ENCODE measurements at places on chromosomes 5 and 9.
A peak's percentile ranks its signal among the peaks of the same experiment; 100 is the strongest.

- DNase-seq: no peak
Measured at GRCh38 chr5:168356592-168356991, 65.1 kb downstream of the WWC1 start.

DNA sequence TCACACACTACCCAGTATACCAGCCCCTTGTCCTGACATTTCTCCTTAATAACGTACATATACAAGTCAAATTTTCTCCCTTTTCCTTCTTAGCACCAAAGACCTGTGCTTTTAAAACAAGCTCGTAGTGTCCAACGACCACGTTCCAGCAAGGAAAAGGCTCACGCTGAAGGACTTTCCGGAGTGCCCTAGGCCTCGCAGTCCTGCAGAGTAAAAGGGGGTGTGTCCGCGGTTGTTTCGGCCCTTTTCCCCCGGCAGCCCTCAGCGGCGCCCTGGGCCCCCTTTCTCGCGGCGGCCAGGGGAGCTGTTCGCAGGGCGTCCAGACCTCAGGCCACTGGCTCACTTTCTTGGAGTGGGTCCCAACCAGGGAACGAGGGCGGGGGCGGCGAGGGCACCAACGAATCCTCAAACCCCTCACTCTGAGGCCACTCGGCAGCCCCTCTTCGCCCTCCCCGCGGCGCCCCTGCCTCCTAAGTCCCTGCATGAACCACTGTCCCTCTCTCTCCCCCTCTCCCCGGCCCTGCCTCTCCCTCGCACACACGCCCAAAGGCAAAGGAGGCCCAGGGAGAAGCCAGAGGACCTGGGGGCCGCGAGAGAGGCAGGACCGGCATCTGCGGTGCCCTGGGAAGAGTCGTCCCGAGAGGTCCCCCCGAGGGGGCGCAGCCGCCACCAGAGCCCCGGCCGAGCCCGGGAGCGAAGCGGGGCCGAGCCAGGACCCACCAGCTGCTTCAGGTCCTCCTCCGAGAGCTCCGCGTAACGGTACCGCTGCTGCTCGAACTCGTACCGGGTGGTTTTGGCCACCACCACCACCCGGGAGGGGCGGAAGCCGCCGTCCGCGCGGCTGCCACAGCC is 720 bp downstream of the NADK2 start:
- DNase-seq: peak; percentile 52

- DNase-seq: no peak
Measured at GRCh38 chr5:79821-80220, 12.1 kb upstream of the PLEKHG4B start.

- DNase-seq: no peak
Measured at GRCh38 chr5:134568337-134568700, 42.8 kb downstream of the JADE2 start.

GRCh38 chr5:172110260-172110815 is 77.7 kb downstream of the STK10 start:
- no peak for DNase-seq

GRCh38 chr5:83527221-83527620 is 55.7 kb downstream of the VCAN start:
- no peak for DNase-seq

GRCh38 chr5:52875827-52876226 is 88.1 kb downstream of the ITGA1 start:
- DNase-seq: no peak

DNA sequence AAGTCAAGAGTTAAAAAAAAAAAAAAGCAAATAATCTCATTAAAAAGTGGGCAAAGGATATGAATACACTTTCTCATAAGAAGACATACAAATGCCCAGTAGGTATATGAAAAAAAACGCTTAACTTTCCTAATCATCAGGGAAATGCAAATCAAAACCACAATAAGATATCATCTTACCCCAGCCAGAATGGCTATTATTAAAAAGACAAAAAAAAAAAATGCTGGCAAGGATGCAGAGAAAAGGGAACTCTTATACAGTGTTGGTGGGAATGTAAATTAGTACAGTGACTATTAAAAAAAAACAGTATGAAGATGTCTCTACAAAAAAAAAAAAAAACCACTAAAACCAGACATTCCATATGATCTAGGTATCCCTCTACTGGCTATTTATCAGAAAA is 79.4 kb downstream of the LPAR1 start:
- DNase-seq: no peak

- no peak for DNase-seq
Measured at GRCh38 chr9:121672986-121673385, 21.6 kb downstream of the DAB2IP start.

DNA sequence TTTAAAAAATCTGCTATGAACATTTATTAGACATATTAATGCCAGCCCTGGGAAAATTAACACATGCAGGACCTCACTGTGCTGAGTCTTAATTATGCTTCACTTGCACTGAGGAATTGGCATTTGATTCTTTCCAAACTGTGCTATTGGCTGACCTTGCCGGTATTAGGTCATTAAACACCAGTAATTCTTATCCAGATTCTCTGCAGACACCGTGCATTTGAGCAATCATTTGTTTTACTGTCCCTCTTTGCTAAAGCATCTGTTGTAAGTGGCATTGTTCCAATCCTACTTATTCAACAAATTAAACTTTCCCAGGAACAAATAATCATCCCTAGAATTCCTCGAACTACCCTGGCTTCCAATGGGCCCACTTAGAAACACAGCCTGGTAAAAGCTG is 145.0 kb downstream of the SLC12A2 start:
- DNase-seq: peak; percentile 65

DNA sequence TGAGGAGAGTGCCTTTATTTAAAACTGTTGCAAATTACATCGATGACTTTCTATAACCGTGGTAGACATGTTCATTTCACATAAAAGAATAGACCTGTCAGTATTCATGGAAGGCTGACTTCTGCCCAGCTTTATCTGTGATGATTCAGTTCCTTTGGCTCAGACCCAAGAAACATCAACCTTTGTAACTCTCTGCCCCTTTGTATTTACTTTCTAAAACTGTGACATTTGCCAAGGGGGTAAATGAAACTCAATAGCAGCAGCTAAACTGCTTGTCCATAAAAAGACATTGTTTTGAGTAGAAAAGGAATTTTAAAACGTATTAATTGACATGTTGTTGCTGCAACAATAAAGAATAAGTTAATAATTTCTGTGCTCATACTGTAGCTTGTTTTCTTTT is 137.8 kb upstream of the ANKH start:
- peak; percentile 51 for DNase-seq

- DNase-seq: peak; percentile 68
Measured at GRCh38 chr9:98997604-98998003, 53.9 kb downstream of the COL15A1 start.

GRCh38 chr5:143560378-143560777 is 156.9 kb upstream of the NR3C1 start:
- DNase-seq: no peak

DNA sequence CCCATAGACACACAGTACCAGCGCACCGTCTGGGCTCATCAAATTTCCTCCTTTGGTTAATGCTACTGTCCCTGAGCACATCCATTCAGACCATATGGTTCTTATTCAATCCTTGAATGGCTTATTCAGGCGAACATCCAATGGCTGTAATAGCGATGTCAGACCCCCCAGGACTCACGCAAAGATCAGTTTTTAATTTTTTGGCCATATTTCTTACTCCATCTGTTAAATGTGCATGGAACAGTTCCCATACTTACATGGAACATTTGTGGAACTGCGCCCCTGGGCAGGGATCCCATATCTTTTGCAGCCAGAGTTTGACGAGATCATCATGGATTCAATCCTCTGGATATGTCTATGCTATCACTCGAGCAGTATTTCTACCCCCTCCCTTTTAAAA is 213.2 kb downstream of the ADAMTS6 start:
- peak; percentile 53 for DNase-seq

GRCh38 chr5:140134277-140134935 is 8.7 kb downstream of the IGIP start:
- DNase-seq: no peak

DNA sequence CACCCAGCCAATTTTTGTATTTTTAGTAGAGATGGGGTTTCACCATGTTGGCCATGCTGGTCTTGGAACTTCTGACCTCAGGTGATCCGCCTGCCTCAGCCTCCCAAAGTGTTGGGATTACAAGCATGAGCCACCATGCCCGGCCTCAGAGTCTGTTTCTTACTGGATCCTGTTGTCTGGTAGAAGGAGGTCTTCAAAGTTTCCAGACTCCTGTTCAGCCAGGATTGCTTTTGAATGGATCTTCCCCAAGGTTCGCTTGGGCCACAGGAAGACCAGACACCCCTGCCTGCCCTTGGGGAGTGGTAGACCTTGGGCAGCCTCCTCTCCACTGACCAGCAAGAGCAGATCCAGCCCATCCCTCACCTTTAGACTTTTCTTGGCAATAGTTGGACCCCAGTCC is 7.6 kb upstream of the LCN2 start:
- DNase-seq: no peak

DNA sequence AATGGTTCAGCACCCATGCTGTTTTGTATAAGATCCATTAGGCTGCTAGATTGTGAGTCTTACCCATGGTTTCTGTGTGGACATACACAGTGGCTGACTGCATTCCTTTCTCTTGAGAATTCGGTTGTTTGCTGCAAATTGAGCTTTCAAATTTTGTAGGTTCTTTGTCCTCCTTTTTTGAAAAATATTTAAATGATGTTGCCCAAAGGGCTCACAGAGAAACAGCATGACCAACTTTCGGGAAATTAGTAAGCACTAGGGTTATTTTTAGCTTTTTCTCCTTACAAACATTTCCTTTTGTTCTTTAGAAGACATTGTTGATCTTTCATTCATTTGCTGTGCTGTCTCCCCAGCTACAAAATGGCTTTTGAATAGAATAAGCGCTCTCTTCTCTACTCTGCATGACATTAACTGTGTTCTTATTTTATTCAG is 79.4 kb downstream of the NLN start:
- peak; percentile 73 for DNase-seq

DNA sequence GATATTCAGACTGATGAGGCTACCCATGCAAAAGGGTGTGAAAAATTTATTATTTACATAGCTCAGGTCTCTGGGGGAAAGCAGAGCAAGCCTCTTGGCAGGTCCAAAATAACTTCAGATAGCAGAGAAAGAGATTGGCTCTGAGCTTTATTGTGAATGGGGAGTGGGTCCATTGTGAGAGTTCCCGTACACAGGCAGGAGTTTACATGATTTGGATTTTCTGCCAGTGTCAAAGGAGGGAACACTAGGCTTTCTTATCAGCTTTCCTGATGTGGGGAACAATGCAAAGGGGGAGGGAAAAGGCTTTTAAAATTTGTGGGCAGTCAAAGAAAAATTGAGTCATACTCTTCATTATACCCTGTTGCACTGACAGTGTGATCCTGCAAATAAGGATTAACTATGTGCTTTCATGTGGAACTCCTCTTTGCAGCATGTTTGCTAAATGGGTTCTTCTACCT is 615.0 kb upstream of the RIOK2 start:
- no peak for DNase-seq

GRCh38 chr5:135030956-135031812 is 2.8 kb downstream of the PITX1 start:
- no peak for DNase-seq

GRCh38 chr9:126973651-126974529 is 59.3 kb downstream of the RALGPS1 start:
- no peak for DNase-seq

DNA sequence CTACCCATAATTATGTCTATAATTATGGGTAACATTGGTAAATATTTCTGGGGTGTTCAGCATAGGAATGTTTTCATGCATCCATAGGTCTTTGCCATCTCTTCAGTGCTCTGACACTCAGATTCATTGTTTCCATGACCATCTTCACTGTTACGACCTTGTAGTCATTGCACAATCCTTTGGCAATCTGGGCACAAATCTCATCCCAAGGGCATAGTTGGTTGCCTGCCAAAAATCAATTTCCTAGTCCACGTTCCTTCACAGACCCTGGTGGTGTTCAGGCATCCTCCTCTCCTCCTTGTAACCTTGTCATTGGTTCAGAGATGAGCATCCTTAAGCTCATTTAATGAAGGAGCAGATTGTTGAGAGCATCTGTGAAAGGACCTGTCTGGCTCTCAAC is 1400.7 kb downstream of the CDH12 start:
- no peak for DNase-seq

- no peak for DNase-seq
Measured at GRCh38 chr5:13640270-13640669, 304.2 kb downstream of the DNAH5 start.

GRCh38 chr5:171606414-171607024 is 179.1 kb upstream of the SMIM23 start:
- DNase-seq: no peak

GRCh38 chr9:134229466-134230091 is 65.2 kb upstream of the RNU6ATAC start:
- DNase-seq: no peak

DNA sequence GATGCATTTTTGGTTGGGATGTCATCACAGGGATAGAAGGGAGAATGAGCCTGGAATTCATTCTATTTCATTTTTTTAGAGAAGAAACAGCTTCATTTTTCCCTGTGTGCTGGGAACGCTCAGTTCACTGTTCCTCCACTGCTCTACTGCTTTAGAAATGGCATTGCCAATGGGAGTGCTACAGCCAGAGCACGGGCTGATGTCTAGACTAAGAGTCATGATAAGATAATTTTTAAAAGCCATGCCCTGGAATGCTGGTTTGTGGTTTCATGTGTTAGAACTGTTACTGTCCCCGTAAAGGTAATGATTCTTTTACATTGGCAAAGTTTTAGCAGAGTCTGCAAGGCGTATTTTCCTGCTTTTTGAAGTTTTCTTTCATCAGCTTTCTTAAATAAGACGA is 119.6 kb downstream of the SEMA6A start:
- peak; percentile 62 for DNase-seq

GRCh38 chr9:11735391-11735790 is 957.8 kb upstream of the TYRP1 start:
- no peak for DNase-seq

DNA sequence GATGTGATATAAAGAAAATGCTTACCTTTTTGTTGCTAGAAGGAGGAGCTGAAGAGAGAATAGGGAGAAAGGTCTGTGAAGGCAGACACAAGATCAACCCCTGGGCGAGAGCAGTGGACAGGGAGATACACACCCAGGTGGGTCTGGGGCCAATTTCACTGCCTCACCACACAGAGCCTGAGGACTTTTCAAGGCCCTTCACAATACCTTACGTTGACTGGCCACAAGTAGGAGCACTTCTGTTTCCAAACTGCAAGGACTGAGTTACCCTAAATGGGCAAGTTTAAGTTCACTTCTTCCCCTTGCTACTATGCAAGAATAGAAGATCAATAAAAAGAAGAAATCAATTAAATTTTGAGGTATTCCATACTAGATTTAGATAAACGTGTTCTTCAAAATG is 174.5 kb upstream of the SLC12A2 start:
- DNase-seq: peak; percentile 28

DNA sequence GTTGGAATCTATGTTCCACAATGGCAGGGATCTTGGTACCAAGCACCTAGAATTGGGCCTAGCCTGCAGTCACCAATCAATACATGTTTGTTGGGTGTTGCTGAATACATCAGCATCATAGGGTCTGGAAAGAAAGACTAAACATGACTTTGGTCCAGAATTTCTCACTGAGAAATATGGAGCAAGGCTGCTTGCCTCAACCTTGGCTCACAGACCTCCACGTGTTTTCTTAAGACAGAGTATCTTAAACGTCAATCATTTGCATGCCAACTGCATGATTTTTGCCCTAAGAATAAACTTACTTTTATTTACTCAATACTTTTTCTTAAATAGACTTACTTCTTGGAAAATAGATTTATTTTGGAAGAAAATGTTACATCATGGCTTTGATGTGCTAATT is 22.7 kb upstream of the TRAF1 start:
- no peak for DNase-seq

- DNase-seq: no peak
Measured at GRCh38 chr5:151591144-151591819, at the start of gene FAT2. Gene FAT2, minus strand, starts transcription at chr5:151591331. Its CDS starts 22,400 bp downstream, at chr5:151568931.

Data from fibroblast of skin of abdomen (primary cell).